Mesothelial cell of epicardium (in vitro differentiated cells): ENCODE measurements at places on chromosomes 5 and 9. TPM values are rescaled to one million over a fixed set of nuclear protein-coding genes. Genes with fewer than 3 reads are reported as not detected.

- H3K27me3 ChIP-seq = no peaks in the 10 kb centered on the region
- H3K4me1 ChIP-seq = peaks cover 6% of the 10 kb centered on the region
- no peak overlapping the region for H3K27ac ChIP-seq
- peaks cover 6% of the 10 kb centered on the region for H3K36me3 ChIP-seq
- no peak for DNase-seq
- H3K4me3 ChIP-seq = no peak overlapping the region
These were observed 76.2 kb upstream of the PTPN3 start for GRCh38 chr9:109574061-109574882.

DNA sequence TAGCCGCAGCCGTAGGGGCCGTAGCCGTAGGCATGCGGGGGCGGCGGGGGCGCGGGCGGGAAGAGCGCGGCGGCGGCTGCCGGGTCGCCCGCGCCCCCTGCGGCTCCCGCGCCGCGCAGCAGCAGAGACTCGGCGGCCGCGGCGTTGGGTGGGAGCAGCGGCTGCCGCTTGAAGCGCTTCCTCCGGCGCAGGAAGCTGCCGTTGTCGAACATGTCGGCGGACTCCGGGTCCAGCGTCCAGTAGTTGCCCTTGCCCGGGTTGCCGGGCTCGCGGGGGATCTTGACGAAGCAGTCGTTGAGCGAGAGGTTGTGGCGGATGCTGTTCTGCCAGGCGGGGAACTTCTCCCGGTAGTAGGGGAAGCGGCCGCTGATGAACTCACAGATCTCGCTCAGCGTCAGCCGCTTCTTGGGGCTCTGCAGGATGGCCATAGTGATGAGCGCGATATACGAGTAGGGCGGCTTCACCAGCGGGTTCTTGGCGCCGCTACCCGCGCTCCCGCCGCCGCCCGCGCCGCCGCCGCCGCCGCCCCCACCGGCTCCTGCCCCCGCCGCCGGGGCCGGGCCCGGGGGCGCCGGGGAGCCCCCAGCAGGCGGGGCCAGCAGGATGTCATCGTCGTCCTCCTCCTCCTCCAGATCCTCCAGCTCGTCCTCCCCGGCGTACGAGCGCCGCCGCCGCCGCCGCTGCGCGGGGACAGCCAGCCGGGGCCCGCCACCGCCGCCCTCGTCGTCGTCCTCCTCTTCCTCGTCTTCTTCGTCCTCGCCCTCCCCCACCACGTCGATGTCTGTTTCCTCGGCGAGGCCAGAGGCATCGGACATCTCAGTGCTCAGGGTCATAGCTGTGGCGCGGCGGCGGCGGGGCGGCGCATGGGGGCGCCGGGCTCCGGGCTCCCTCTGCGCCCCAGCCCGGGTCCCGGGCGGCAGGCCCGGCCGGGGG, 781 bp downstream of the FOXD1 start:
- H3K27me3 ChIP-seq = peaks cover 89% of the 10 kb centered on the region
- H3K4me3 ChIP-seq = peak overlapping the region; percentile 68
- no peak overlapping the region for H3K27ac ChIP-seq

GRCh38 chr9:127971357-127972235, 9.2 kb downstream of the EEIG1 start:
- no peak for DNase-seq
- no peaks in the 10 kb centered on the region for H3K36me3 ChIP-seq
- peak overlapping the region; percentile 87 for H3K27ac ChIP-seq

DNA sequence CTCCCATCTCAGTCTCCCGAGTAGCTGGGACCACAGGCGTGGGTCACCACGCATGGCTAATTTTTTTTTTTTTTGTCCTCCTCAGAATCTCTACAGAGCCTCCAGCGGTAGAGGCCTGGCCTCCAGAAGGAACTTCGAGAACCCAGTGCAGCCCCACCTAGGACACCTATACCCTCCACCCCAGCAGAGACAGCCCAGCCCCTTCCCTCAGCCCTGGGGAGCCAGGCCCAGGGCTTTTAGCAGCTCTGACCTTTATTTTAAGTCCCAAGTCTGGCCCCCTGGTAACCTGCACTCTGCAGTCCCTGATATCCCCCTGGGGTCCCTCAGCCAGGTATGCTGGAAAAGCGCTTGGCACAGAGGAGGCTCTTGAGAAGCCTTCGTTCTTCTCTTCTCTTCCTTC, 5.2 kb downstream of the GLIPR2 start:
- peaks cover 31% of the 10 kb centered on the region for H3K4me1 ChIP-seq
- H3K27ac ChIP-seq = no peak overlapping the region
- no peak for DNase-seq
- H3K36me3 ChIP-seq = peaks cover 14% of the 10 kb centered on the region

NRG2 gene
- total RNA-seq = 2.0 to 2.8 TPM (median 2.0 TPM) in 3 replicates

GRCh38 chr9:133345596-133345995, 2.3 kb downstream of the MED22 start:
- H3K36me3 ChIP-seq = peaks cover 17% of the 10 kb centered on the region
- H3K27me3 ChIP-seq = no peaks in the 10 kb centered on the region

DNA sequence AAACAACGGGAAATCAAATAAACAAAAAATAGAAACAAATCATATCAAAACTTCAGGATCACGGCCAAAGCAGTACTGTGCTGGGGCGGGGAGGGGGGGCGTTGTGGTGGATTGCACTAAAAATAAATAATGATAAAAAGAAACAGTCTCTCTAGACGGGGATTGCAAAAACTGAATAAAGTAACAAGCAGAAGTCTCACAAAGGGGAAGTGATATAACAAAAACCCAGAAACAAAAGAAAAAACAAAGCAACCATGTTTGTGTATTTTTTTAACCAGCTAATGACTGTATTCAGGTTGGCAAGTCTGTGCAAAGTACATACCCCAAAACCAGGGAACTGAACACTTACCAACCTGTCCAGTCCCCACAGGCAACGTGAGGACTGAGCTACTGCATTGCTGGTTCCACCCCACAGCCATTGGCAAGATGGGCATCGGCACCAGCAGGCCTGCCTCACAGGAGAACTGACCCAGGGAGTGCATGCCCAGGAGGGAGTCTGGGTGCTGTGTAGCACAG, 24.1 kb downstream of the BICD2 start:
- no peaks in the 10 kb centered on the region for H3K27me3 ChIP-seq
- H3K27ac ChIP-seq = peak overlapping the region; percentile 6
- no peaks in the 10 kb centered on the region for H3K36me3 ChIP-seq
- H3K4me1 ChIP-seq = peaks cover 29% of the 10 kb centered on the region

DNA sequence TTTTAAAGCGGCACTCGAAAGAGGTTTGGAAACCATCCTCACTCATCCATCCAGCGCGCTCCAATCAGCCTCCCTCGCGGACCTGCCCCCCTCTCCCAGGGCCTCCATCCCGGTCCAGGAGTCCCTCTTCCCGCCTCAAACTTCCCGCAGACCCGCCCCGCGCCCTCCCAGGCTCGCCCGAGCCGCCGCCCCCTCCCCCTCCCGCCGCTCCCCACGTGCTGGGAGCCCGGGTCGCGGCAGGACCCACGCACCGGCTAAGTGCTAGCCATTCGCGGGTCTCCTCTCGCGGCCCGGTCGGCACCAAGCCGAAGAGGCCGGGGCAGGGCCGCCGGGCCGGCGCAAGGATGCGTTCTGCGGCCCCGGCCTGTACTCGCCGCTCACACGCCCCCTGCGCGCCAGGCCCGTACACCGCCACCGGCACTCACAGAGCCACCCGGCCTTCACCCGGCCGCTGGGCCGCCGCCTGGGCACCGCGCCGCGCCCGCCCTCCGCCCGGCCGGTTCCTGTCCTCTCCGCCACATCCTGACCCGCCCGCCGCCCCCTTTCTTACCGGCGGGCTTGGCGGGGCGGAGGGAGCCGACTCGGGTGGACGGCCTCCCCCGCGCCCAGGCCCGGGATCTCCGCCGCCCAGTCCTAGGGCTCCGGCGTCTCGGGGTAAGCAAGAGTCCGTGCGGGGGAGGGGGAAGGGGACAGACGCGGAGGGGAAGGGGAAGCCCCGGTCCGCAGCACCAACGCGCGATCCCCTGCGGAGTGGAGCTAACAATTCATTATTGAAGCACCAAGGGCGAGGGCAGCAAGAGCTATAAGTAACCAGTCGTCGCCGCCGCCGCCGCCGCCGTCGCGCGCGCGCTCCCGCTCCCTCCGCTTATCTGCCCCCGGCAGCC, 576 bp downstream of the CHD1 start:
- peak; percentile 50 for DNase-seq
- peak overlapping the region; percentile 99 for H3K27ac ChIP-seq
- peaks cover 11% of the 10 kb centered on the region for H3K36me3 ChIP-seq
- no peaks in the 10 kb centered on the region for H3K27me3 ChIP-seq
- peaks cover 27% of the 10 kb centered on the region for H3K4me1 ChIP-seq
- peak overlapping the region; percentile 82 for H3K4me3 ChIP-seq
